ENCODE measurements at places on chromosomes 1 and 21.

DNA sequence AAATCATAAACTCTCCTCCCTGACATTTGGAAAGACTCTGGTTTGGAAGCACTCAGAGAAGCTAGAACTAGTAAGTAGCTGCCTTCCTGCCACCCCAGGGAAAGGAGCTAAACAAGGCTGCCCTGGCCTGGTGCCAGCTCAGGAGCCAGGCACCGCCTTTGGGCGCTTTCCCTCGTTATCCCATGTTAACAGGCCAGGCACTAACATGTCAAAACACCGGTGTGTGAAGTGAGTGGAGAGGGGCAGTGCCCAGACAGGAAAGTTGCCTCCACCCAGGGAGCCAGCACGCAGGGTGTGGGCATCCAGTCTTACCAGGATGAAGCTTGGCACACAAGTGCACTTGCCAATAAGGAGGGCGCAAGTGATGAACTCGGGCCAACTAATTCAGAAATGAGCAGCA is 346.8 kb downstream of the RRAGC start:
- DNase-seq: no peak

GRCh38 chr1:66527686-66528085 is 6.3 kb upstream of the SGIP1 start:
- no peak for DNase-seq

GRCh38 chr1:167463080-167463479 is 55.2 kb downstream of the CD247 start:
- DNase-seq: no peak

- DNase-seq: no peak
These were observed 130.1 kb downstream of the ADAMTS1 start for GRCh38 chr21:26715116-26715515.

DNA sequence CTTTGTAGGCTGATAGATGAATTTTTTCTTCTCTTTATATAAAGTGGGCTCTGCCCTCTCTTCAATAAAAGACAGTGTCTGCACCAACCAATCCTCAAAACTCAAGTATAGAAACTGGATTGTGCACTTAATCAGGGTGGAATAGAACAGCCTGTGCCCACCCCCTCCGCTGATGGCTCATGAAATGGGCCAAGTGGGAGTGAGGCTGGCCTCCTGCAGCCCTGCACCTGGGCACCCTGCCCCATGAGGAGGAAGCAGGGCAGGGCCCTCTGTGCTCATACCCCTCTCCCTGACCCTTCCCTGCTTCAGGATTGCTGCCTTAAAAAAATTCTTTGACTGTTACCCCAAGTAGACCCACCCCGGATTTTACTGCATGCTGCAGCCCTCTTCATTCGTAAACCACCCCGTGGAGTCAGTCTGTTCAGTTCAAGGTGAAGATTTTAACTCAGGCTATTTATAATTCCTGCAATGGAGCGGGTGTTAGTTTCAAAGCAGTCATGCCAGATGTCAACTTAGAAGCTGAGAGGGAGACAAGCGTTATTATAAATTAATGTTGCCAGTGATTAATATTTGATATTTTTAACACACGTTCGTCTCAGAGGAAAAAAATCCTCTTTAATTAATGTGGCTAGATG is 15.8 kb downstream of the PROK1 start:
- no peak for DNase-seq

DNA sequence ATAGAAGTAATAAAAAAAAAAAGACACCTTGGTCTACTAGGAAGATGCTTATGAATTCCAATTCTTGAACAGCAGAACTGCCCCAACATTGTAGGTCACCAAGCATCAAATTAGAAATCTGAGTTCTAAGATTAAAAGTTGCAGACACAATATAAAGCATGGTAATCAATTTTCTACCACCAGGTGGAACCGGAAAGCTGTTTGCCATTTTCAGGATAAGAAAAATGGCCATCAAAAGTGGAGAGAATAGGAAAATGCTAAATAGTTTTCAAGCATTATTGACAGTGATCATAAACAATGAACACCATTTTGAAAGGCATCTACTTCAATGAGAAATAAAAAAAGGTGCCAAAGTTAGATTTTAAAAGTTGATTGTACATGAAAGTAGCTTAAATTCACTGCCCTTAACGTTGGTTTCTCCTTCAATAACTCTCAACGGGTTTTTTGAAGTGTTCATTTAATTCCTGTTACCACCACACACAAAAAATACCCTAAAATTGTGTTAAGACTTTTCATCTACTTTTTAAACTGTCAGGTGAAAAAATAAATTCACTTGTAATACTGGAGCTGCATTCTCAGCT is 252.9 kb downstream of the KCNT2 start:
- DNase-seq: no peak

DNA sequence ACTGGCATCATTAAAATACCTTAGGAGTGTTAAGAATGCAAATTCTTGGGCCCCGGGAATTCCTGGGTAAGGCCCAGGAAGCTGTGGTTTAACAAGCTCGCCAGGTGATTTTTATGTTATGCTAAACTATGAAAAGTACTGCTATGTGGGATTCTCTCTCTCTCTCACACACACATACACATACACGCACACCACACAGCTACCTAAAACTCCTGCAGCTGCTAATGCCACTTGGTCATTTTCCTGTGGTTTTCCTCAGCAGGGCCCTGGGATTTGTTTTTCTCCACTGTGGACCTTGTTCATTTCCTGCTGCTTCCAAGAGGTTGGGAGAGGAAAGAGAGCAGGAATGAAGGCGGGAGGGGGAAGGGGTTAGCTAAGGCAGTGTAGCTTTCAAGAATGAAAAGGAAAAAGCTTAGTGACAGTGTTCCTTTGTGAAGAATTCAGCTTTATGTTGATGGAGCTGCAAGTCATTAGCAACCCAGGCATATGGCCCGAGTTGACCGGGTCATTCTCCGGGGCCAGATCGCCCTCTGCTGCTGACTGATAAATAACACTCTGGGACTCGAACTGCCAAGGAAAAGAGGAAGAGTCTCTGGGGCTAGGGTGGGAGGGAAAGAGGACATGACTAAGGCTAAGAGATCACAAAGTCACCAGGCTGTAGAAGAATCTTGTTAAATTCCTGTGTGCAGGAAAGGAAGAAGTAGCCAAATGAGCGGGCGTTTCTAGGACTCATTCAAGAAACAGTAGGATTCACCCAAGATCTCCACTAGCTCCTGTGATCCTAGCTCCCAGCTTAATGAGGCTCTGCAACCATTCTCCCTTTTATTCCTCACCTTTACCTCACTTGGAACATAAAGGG is 30.5 kb upstream of the LRIG2 start:
- DNase-seq: peak; percentile 70

DNA sequence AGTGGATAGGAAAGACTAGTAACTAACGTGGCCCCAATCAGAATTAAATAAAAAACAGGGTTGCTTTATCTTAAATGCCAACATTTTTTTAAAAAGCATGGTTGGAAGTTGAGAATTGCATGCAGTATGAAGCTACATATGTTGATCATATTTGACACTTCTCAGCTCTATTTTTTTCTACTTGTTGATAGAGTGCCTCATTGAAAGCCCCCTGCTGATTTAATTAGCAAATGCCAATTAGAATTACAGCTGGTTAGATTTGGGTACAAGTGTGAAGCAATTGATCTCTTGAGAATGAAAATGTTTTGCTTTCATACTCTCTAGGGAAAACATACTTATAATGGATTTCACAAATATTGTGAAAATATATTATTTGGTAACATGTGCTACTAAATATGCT is 40.5 kb downstream of the CHD1L start:
- no peak for DNase-seq

DNA sequence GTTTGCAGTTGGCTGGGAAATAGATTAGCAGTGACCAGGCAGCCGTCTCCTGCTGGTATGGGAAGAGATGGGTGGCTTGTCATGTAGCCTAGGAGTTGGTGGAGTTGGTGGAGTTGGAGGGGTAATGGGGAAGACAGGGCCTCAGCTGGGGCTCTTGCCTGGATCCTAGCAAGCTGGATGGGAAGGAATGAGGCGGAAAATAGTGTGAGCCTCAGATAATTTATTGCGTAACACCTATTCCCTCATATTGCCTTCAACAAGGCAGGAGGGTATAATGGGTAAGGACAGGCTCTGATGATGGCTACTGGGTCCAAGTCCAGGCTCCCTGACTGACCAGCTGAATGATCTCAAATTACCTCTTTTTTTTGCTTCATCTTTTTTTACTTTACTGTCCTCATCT is 12.6 kb downstream of the MAP7D1 start:
- peak; percentile 52 for DNase-seq

DNA sequence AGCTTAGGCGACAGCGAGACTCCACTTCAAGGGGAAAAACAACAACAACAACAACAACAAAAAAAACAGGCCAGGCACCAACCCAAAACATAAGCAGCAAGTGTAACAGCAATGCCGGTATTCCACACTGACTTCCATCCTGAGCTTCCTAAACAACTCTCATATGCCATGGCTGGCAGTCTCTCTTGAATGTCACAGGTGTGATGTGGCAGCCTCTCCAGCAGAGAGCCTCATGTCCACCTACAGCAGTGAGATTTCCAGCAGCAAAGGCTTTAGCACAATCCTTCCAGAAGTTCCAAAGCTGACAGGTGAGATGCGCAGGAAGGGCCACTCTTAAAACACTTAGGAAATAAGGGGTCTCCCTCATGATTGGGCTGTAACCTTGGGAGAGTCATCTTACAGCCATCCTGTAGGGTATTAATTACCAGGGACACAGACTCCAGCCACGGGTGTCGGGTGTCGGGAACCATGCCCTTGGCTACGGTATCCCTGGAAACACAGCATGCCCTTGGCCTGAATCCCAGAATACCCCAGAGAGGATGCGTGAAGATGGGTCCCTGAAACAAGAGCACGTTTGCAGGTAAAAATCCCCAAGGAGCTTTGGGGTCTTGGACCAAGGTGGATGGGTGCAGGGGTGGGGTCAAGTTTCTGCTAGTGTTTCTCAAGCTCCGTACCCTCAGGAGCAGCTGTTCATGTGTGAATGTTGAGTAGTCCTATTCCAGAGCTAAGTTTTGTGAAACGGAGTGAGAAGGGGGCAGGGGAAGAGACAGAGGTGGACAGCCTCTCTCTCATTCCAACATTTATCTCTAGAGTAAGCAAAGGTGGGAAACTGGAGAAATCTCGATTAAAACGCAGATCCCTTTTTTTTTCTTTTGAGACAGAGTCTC is 31.4 kb downstream of the CLSTN1 start:
- DNase-seq: peak; percentile 46

- DNase-seq: peak; percentile 90
These were observed at the start of gene PPFIA4 for GRCh38 chr1:203026031-203026665. Gene PPFIA4, plus strand, starts transcription at chr1:203026491. Its CDS starts 12,518 bp downstream, at chr1:203039009.

- no peak for DNase-seq
These were observed 72.7 kb upstream of the CNN3 start for GRCh38 chr1:94999456-95000131.

- DNase-seq: no peak
These were observed 253.7 kb upstream of the FOXD3 start for GRCh38 chr1:63068626-63069025.

DNA sequence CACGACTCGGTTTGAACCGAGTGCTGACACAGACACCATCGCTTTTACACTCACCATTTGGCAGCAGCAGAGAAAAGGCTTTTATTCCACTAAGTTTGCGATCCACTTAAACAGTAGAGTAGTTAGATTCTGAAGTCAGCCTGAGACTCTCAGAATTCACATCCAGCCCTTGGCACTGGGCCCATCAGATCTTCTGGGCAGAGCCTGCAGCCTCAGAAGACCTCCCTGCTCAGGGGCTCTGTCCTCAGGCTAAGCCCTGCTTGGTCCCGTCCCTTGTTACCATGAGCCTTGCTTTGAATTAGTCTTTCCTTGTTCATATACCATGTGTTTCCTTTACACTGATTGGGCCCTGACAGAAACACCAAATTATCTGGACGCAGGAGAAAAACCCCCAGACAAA is 41.4 kb upstream of the AJAP1 start:
- DNase-seq: no peak

- no peak for DNase-seq
These were observed 11.5 kb downstream of the TEX46 start for GRCh38 chr1:23004112-23004511.

GRCh38 chr1:205678286-205679111 is 1.8 kb downstream of the SLC45A3 start:
- no peak for DNase-seq

DNA sequence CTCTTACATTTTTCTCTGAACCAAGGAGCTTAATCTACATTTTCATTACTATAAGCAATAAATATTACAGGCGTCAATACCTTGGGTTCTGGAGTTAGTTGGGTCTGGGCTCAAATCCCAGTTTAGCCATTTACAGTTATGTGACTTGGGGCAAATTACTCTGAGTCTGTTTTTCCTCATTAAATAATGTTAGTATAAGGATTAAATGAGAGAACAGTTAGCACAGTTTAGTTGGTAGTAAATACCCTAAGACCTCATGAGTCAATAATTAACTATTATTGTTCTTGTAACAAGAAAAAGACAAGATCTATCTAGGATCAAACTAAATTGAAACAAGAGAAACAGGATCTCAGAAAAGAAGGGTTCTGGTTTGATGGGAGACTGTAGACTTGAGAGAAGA is 4.6 kb downstream of the C1orf116 start:
- no peak for DNase-seq

DNA sequence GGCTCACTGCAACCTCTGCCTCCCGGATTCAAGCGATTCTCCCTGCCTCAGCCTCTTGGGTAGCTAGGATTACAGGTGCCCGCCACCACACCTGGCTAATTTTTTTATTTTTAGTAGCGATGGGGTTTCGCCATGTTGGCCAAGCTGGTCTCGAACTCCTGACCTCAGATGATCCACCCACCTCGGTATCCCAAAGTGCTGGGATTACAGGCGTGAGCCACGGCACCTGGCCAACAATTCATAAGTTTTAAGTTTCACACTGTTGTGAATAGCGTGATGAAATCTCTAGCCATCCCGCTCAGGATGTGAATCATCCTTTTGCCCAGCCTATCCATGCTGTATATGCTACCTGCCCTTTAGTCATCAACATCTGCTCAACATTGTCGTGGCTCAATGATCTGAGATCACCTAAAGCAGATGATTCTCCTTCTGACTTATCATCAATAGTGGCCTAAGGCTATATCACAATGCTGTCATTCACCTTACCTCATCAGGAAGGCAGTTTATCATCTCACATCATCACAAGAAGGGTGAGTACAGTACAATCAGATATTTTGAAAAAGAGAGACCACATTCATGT is 2.6 kb downstream of the PFDN2 start:
- DNase-seq: no peak

GRCh38 chr1:173285048-173285447 is 77.9 kb upstream of the TNFSF4 start:
- no peak for DNase-seq

DNA sequence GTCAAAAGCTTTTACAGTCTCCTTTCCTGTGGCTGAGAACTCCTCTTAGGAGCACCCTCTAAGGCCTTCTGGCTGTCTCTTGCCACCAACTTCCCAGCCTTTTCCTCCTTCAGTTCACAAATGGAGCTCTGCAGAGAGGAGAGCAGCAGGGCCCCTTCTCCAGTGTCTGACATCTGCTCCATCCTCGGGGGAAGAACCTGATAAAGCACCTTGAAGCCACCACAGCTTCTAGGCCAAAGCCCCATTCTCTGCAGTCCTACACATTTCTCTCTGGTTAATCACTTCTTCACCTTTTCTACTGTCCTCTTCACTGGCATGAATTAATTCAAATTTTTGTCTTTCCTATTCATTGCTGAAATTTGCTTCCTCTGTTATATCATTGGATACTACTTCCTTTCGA is 378.1 kb upstream of the POU3F1 start:
- no peak for DNase-seq

Data from HuH-7 (cell line).